Umbilical cord (tissue), 2 donors: ENCODE measurements at places on chromosomes 2 and 18.

- DNase-seq = no peak
Observed at GRCh38 chr2:142332196-142332595, 201.4 kb upstream of the LRP1B start.

GRCh38 chr18:10659594-10659993 lies 133.8 kb downstream of the NAPG start:
- DNase-seq = no peak

DNA sequence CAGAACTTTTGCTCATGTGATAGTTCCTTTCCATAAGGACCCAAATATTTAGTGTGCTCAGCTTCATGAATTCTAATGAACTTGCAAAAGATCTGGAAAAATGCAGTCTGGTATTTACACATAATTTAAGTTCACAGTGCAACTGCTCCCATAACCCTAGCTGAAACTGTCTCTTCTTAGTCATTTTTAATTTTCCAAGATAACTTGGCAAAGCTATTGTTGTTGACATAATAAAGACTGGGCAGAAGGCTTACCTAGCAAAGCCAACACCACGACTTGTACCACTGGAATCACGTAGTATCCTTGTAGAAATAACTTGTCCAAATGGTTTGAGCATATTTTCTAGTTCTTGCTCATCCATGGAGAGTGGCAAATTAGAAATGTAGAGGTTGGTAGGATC lies 103.0 kb upstream of the ITGB6 start:
- no peak for DNase-seq

- DNase-seq = no peak
Observed at GRCh38 chr2:222707689-222708273, 36.3 kb downstream of the MOGAT1 start.

DNA sequence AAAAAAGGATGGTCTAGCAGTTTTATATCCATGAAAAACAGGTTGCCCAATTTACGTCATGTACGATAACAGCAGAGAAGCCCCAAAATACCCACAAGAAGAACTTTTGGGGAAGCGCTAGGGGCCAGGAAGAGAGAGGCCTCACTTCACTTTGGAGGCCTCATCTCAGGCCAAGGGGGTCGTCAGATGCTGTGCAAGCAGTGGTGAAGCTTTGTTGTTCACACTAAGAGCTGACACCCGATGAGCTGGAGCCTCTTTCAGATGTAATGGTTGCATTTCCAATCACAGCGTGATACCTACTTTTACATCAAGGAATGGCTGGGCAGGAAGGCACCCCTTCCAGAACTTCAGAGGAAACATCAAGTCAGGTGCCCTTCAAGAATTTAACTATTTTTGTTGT lies 242.3 kb upstream of the PXDN start:
- no peak for DNase-seq

- DNase-seq = no peak
Observed at GRCh38 chr2:112679484-112679883, 33.7 kb downstream of the SLC20A1 start.

DNA sequence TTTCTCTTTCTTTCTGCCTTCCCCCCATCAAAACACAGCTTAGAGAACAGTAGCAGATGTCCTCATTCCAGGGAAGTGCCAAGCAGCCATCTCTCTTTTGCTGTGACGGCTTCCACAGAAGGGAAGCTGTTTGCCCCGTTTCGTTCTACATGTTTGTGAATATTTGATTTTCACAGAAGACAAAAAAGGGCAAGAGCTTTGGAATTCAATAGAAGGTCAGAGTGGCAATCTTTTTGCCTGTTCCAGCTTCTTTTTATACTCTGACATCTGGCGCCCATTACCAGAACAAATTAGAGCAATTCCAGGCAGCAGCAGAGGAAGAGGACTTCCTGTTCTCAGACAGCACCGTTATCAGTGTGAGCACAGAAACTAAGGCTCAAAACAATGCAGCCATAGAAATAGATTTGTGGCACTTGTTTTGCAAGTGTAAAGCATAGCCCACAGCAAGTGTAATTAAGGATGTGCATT lies 79.0 kb upstream of the CDH19 start:
- DNase-seq = peak; percentile 34

- no peak for DNase-seq
Observed at GRCh38 chr18:2963048-2963447, 49.9 kb downstream of the LPIN2 start.

GRCh38 chr2:102478686-102479470 lies 5.9 kb downstream of the SLC9A4 start:
- no peak for DNase-seq

GRCh38 chr2:195871326-195871725 lies 197.3 kb downstream of the DNAH7 start:
- DNase-seq = no peak

GRCh38 chr2:238456970-238457926 lies 30.5 kb downstream of the ASB1 start:
- DNase-seq = no peak

DNA sequence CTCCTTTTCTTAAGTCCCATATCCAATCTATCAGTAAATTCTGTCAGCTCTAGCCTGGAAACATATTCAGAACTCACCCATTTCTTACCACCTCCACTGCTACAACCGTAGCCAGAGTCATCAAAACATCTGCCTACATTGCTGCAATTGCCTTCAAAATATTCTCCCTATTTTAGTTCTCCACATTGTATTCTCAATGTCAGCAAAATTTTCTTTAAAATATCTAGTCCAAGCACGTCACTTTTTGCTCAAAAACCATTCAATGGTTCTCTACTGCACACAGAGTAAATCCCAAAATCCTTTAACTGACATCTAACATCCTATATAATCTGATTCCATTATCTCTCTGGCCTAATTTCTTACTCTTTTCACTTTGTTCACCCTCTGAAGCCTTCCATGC lies 68.5 kb upstream of the ERBB4 start:
- DNase-seq = no peak

- DNase-seq = peak; percentile 66
Observed at GRCh38 chr2:21317131-21317530, 193.4 kb downstream of the TDRD15 start.

DNA sequence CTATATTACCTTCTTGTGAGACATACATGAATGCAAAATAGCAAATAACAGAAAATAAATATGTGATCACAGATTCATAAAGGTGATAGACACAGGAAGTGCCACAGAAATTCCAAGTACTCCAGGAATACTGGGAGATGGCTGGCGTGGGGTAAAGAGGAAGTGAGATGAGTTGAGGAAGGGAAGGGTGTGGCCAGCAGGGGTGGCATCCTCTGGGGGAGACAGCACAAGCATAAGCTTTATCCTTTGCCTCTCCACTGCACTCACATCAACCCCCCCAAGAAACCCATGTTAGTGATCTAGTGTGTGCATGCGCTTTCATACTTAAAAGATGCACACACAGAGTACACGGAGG lies 94.8 kb upstream of the B3GNT7 start:
- DNase-seq = no peak

DNA sequence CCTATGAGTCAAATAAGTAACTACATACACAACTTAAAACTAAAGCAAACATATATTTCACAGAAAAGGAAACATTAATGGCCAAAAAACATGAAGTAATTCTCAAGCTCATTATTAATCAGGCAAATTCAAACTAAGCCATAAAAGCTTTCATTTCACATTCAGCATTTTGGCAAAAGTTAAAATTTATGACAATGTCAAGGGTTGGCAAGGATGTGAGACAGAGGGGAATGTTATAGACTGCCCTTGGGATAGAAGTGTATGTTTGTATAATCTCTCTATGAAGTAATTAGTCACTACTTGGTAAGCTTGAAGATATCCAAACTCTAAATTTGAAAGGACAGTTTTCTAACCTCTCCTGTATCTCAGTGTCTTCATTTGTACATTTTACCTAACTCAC lies 539.4 kb downstream of the RIT2 start:
- peak; percentile 7 for DNase-seq

DNA sequence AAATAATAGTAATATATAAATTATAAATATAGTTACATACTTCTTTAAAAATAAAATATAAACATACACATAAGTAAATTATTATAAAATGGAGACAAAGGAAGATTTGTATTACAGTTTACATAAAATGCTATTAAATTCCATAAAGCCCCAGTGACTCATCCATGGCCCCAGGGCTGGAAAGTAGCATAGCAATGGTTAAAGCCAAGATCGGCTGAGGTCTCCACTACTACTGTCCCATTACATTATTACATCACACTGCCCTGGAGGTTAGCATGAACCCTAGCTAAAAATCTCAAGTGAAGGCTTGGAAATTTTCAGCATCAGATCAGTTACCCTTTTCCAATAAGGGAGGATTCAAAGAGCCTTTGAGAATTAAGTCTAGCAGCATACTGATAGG lies 936.2 kb downstream of the DSC3 start:
- no peak for DNase-seq

- no peak for DNase-seq
Observed at GRCh38 chr18:45277908-45278307, 337.4 kb upstream of the SLC14A2 start.

DNA sequence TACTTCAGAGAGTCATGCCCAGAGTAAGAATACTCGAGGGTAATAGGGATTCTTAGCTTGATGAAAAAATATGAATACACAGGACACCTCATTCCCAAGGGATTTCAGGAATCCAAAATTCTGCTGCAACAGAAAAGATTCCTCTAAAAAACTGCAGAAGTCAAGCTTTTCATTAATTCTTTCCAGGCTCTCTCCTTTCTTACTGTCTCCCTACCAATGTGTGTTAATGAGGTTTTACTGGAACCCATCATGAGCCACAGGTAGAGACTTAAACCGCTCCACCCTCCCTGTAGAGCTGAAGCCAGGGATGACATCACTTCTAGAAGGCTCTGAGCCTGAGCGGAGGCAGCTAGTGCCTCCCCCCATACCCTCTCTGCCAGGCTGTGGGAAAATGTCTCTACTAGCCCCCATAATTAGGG lies 3.4 kb downstream of the SDC1 start:
- peak; percentile 57 for DNase-seq

- DNase-seq = no peak
Observed at GRCh38 chr18:75090336-75090735, 118.6 kb downstream of the PTGR3 start.

GRCh38 chr2:217835931-217836891 lies 166.6 kb downstream of the TNS1 start:
- peak; percentile 94 for DNase-seq

DNA sequence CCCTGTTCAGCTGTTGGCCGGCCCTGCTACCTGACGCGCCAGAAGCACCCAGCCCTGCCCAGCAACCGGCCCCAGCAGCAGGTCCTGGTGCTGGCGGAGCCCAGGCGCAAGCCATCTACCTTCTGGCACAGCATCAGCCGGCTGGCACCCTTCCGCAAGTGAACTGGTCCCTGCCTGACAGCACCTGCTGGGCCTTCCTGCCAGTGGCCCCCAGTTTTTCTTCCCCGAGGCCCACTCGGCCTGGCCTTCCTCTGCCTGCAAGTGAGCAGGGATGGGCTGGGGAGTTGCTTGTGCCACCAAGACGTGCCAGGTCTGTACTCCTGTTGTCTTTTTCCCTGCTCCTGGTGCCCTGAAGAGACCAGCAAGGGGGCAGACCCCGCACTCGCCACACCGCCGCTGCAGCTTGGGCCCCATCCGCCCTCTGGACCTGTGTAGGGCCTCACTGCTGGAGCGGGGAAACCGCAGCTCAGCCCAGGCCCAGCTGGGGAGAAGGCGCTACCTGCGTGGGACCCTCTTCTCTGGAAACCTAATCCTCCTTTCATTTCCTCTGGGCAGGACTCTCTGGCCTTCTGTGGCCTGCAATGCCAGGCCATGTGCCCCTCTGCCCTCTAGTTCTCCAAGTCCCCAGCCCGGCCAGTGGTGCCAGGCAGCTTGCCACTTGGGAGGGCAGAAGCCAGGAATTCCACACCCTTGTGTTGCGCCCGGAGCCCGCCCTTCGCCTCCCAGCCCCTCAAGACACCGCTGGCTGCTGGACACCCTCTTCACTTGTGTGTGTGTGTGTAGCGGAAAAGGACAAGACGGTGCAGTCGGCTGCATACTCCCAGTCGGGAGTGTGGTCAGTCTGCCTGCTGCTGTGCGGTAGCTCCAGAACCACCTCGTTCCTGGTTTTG lies 47.0 kb downstream of the FAM168B start:
- no peak for DNase-seq

- DNase-seq = peak; percentile 36
Observed at GRCh38 chr2:37851428-37851827, 73.7 kb upstream of the RMDN2 start.

DNA sequence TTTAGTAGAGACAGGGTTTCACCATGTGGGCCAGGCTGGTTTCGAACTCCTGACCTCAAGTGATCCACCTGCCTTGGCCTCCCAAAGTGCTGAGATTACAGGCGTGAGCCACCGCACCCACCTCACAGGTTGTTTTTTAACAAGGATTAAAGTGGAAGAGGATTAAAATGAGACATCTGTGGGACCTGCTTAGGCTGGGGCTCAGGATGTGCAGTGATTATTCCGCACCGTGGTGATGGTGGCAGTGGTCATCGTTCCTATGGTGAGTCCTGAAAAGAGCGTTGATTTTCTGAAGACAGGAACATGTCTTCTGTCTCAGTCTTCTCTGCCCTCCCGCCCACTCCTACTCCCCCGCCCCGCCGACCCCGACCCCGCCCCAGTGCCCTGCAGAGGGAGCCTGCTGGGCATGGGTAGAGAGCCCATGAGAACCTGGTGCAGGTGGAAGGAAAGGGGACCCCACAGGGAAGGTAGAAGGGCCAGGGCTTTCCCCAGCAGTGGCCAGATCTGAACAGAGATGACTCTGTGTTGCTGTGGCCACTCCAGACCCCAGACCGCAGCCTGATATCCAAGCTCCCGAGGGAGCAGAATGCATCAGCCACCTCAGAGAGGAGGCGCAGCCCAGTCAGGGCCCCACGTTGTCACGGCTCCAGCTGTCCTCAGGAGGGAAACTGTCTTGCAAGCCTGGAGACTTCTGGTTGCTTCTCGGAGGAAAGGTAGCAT lies 34.5 kb upstream of the FOSL2 start:
- no peak for DNase-seq

- DNase-seq = no peak
Observed at GRCh38 chr2:23350792-23351355, 34.1 kb upstream of the KLHL29 start.

- peak; percentile 78 for DNase-seq
Observed at GRCh38 chr2:99648178-99648844, 158.5 kb upstream of the REV1 start.

DNA sequence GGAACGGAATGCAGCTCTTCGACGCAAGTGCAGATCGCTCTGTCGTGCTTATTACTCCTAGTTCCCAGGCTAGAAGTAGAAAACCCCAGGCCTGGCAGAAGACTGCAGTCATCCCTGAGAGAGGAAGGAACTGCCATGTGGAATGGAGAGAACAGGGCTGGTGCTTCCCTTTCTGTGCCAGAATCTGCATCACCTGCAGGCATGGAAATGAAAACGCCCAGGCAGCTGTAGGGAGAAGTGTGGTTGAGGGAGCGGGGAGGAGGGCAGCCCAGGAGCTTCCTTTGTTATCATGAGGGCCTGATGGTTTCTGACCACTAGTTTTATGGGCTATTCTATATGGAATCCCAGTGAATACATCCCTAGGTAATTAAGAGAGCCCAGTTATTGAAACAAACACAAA lies 79.4 kb upstream of the SMIM21 start:
- DNase-seq = no peak

- peak; percentile 68 for DNase-seq
Observed at GRCh38 chr18:79378536-79379250, 17.0 kb upstream of the NFATC1 start.
